ENCODE measurements at places on chromosomes 12 and 14.

DNA sequence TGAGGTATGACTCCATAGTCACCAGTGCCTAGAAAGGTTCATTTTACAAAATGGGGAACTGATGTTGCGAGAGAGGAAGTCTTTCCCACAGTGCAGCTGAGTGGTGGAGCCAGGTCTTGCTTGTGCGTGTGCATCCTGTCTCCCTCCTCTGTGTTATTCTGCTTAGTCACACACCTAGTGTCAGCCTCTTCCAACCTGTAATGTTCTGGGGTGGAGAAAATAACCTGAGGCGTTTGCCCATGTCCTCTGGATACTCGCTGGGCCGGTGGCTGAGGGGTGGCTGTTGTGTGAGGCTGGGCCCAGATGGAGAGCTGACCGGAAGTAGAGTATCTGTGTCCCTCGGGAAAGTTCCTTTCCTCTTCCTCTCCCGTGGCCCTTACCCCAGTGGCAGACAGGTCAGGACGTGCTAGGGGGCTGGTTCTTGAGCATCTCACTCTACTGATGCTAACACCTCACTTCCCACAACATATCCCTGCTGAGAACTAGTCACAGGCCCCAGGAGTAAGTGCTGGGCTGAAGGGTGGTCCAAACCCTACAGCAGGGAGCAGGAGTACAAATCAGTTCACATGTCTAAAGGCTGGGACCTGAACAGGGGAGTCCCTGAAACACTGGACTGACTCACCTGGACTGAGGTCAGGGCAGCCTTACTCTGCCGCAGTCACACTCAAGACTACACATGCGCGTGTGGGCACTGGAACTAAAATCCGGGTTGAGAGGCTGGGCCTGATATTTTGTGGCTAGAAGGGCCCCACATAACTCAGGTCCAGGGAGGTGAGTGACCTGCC lies 7.0 kb downstream of the MLF2 start:
- DNase-seq: no peak

DNA sequence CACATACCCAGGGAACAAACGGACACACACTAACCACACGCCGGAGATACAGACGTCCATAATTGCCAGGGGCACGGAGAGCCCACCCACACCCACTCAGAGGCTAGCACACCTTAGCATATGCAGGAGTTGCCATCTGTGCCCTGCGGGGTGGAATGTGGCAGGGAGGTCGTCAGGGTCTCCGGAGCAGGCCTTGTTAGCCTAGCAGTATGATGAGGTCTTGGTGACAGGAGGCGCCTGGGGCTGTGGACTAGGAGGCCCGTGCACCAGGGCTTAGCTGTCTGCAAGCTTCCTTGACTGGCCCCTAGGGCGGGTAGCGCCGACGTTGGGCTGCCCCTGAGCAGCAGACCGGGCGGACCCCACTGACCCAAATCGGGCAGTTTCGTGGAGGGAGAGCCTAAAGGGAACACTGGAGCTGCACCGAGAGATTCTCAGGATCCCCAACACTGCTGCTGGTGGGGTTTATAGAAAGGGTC lies 10.0 kb downstream of the STAC3 start:
- DNase-seq: no peak

- DNase-seq: no peak
Observed at GRCh38 chr12:103279444-103279843, 216.3 kb downstream of the C12orf42 start.

- DNase-seq: no peak
Observed at GRCh38 chr12:34021071-34021470, 1.2 kb upstream of the ALG10 start.

DNA sequence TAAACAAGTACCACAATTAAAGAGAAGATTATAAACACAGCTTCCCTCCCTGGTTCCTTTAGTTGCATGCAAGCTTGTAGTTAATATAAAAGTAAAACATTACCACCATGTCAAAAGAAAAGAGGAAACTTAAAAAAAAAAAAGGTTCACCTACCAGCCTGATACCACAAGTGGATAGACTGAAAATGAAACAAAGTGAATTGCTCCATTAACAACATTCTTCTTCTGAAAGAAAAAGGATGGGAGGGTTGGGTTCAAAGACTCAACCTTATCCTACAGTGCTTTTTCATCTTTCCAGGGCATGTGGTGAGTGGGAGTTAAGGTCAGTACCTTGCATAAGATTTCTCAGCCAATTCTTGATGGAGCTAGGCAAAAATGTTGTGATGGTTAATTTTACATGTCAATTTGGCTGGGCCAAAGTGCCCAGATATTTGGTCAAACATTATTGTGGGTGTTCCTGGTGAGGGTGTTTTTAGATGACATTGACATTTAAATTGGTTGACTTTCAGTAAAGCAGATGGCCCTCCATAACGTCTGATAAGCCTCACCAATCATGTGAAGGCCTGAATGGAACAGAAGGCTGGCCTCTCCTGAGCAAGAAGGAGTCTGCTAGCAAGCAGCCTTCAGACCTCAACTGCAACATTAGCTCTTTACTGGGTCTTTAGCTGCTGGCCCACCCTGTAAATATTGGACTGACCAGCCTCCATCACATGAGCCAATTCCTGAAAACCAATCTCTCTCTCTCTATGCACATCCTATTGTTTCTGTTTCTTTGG lies 28.8 kb downstream of the VCPKMT start:
- DNase-seq: no peak

GRCh38 chr14:66240105-66240504 lies 246.1 kb upstream of the CCDC196 start:
- DNase-seq: no peak
